ENCODE measurements at places on chromosomes 5 and 9.
A peak's percentile ranks its signal among the peaks of the same experiment; 100 is the strongest.

DNA sequence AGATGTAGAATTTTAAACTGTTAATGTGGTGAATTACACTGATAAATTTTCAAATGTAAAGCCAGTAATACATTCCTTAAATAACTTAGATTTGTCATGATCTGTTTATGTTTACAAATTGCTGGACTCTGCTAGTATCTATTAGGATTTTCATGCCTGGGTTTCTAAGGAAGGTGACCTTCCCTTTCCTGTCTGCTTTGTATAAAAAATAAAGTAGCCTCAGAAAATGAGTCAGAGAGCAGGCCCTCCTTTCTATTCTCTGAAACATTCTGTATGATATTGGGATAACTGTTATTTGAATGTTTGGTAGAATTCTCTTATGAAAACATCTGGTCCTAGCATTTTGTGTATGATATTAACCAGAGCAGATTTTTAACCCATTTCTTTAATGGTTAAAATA lies 255.3 kb downstream of the SYK start:
- no peaks in the 10 kb centered on the region for H3K36me3 ChIP-seq
- DNase-seq, result no peak
- no peak overlapping the region for H3K27ac ChIP-seq
- no peaks in the 10 kb centered on the region for H3K27me3 ChIP-seq
- peaks cover 13% of the 10 kb centered on the region for H3K4me1 ChIP-seq
- no peak overlapping the region for H3K4me3 ChIP-seq

DNA sequence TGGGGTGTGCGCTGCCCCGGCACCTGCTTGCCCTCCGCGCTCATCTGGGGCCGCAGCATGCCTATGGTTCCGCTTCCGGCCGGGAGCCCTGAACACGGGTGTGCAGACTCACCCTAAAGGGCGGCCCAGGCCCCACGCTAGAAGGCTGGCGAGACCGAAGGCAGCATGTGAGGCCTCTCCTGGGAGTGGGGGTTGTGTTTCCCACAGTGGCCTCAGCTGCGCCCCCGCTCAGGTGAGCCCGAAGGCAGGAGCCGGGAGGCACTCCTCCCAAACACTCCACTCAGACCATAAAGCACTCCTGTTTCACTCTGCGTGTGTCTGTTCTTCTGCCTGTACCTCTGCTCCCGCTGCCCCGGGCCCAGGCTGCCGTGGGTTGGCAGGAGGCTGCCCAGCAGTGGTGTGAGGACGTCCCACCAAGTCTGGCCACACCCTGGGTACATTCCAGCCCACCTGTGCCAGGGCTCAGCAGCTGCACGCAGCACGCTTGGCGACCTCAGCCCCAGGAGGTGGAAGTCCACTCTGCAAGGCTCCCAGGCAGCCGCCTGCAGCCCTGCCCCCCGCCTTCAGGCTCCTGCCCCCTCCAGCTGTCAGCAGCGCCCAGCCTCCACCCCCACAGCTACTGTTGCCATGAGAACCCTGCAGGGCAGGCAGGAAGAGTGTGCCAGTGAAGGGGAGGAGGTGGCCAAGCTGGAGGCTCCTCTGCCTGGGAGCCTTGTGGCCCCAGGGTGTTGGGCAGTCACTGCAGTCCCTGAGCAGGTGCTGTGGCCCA lies 1.2 kb upstream of the AJM1 start:
- peaks cover 3% of the 10 kb centered on the region for H3K36me3 ChIP-seq
- no peak overlapping the region for H3K27ac ChIP-seq
- no peaks in the 10 kb centered on the region for H3K27me3 ChIP-seq
- H3K4me1 ChIP-seq, result no peaks in the 10 kb centered on the region
- H3K4me3 ChIP-seq, result peak overlapping the region; percentile 8

- no peaks in the 10 kb centered on the region for H3K36me3 ChIP-seq
- no peaks in the 10 kb centered on the region for H3K27me3 ChIP-seq
- no peak for DNase-seq
- H3K27ac ChIP-seq, result no peak overlapping the region
- H3K4me1 ChIP-seq, result peaks cover 2% of the 10 kb centered on the region
- H3K4me3 ChIP-seq, result no peak overlapping the region
Observed at GRCh38 chr5:33969572-33970452, 14.7 kb downstream of the SLC45A2 start.

- H3K36me3 ChIP-seq, result peaks cover 12% of the 10 kb centered on the region
- no peak for DNase-seq
- H3K27ac ChIP-seq, result peak overlapping the region; percentile 96
- H3K4me3 ChIP-seq, result peak overlapping the region; percentile 95
Observed at GRCh38 chr5:75510417-75510835, 1.0 kb downstream of the CERT1 start.

DNA sequence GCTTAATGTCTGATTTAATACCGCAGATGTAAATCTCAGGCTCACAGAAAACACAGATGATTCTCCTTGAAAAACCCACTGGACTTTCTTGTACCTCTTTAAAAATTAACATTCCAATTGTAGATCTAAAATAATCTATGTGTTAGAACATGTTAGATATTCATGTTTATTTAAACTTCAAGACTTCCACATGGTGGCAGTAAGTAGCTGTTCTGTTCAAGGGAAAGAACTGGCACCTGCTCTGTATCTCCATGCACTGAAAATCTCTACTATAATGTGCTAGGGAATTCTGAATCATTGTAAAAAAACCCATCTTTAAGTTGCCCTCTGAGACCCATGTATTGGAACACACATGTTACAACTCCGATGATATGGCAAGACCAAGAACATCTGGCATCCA lies 366.9 kb downstream of the DMRTA1 start:
- no peak overlapping the region for H3K27ac ChIP-seq
- no peaks in the 10 kb centered on the region for H3K36me3 ChIP-seq
- DNase-seq, result no peak
- H3K4me3 ChIP-seq, result no peak overlapping the region
- H3K4me1 ChIP-seq, result no peaks in the 10 kb centered on the region

DNA sequence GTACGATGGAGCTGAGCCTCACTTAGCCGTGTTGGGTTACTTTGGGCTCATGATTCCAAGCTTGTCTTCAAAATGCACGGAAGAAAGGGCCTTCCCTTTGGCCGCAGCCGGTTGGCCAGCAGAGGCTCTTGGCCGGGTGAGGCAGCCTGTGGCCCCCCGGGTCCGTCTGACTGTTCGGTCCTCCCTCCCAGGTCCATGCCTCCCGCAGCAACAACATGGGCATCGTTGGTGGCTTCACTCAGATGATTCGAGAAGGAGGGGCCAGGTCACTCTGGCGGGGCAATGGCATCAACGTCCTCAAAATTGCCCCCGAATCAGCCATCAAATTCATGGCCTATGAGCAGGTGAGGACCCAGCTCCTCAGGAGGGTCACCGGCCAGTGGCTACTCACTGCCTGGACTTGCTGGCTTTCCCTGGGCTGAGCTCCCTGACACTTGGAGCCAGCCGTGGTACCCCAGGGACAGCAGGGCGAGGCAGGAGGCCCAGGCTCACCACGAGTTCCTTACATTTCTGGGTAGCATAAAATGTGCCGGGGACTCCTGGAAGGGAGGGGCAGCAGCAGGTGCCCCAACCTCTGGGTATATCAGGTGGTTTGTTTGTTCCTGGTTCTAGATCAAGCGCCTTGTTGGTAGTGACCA lies 21.9 kb downstream of the PTGES2 start:
- no peaks in the 10 kb centered on the region for H3K27me3 ChIP-seq
- H3K27ac ChIP-seq, result no peak overlapping the region
- no peak for DNase-seq
- H3K36me3 ChIP-seq, result peaks cover 25% of the 10 kb centered on the region

DNA sequence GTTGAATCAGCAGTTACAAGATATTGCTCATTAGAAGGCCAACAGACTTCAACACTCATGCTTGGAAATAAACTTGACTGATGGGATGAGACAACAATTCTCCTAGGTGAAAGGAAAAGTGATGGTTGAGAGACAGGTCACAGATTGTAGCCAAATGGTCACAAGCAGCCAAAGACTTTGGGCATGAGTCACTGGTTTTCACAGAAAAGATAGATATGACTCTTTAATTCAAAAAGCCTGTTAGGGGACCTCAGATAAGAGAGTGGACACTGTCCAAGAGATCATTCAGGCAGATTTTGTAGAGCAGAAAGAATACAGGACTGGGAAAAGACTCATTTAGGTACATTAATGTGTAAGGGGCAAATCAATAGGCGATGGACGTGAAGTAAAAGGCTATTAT lies 982.5 kb downstream of the MAT2B start:
- H3K4me3 ChIP-seq, result no peak overlapping the region
- DNase-seq, result no peak
- no peaks in the 10 kb centered on the region for H3K36me3 ChIP-seq

- H3K36me3 ChIP-seq, result no peaks in the 10 kb centered on the region
- H3K4me1 ChIP-seq, result no peaks in the 10 kb centered on the region
- no peak overlapping the region for H3K4me3 ChIP-seq
- DNase-seq, result no peak
- H3K27ac ChIP-seq, result no peak overlapping the region
Observed at GRCh38 chr5:14071433-14071832, 71.7 kb upstream of the TRIO start.

DNA sequence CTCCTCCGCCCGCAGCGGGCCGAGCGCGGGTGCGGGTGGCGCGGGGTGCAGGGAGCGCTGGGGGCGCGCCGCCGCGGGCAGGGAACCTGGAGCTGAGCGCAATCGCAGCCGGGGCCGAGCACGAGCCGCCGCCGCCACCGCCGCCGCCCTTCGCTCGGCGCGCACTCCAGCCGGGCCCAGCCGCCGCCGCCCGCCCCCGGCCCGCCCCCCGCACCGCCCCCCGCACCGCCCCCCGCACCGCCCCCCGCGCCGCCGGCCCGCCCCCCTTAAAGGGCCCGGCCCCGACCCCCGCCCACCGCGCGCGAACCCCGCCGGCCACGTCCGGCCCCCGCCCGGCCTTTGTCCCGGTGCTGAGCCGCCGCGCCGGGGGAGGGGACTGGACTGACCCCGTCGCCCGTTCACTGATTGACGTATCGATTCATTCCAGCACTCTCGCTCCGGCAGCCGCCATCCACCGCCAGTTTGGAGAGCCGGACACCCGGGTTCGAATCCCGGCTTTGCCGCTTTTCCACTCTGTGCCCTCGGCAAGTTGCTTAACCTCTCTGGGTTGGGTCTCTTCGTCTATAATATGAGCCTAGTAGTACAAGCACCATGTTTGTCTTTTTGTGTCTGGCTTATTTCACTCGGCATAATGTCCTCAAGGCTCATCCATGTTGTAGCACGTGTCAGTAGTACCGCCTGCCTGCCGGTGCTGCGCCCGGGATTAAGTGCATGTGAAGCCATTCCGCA lies at the start of gene SH3PXD2B:
TSS of gene SH3PXD2B (minus strand) at position 168 of the 729 bp plus-strand sequence. CDS start 173 bp downstream, outside the sequence.
- peaks cover 4% of the 10 kb centered on the region for H3K36me3 ChIP-seq
- H3K4me1 ChIP-seq, result peaks cover 15% of the 10 kb centered on the region
- no peak within 1 kb of the TSS for H3K27ac ChIP-seq

GRCh38 chr9:137434498-137435380 lies 6.4 kb downstream of the ENTPD8 start:
- H3K27me3 ChIP-seq, result peaks cover 9% of the 10 kb centered on the region
- no peak overlapping the region for H3K27ac ChIP-seq
- H3K36me3 ChIP-seq, result no peaks in the 10 kb centered on the region
- no peak for DNase-seq

- H3K36me3 ChIP-seq, result peaks cover 2% of the 10 kb centered on the region
- DNase-seq, result no peak
- no peak overlapping the region for H3K4me3 ChIP-seq
- peaks cover 5% of the 10 kb centered on the region for H3K27me3 ChIP-seq
Observed at GRCh38 chr9:130897105-130897751, 616 bp upstream of the QRFP start.

- no peak overlapping the region for H3K27ac ChIP-seq
- no peaks in the 10 kb centered on the region for H3K36me3 ChIP-seq
- H3K27me3 ChIP-seq, result peaks cover 12% of the 10 kb centered on the region
- H3K4me3 ChIP-seq, result no peak overlapping the region
- no peaks in the 10 kb centered on the region for H3K4me1 ChIP-seq
- DNase-seq, result no peak
Observed at GRCh38 chr9:107138261-107138992, 144.7 kb upstream of the RAD23B start.

GRCh38 chr5:171623107-171623506 lies 162.5 kb upstream of the SMIM23 start:
- no peak overlapping the region for H3K4me3 ChIP-seq
- no peak for DNase-seq
- no peak overlapping the region for H3K27ac ChIP-seq

GRCh38 chr9:95769473-95769872 lies 106.0 kb upstream of the ERCC6L2 start:
- no peaks in the 10 kb centered on the region for H3K4me1 ChIP-seq
- no peak overlapping the region for H3K27ac ChIP-seq
- H3K36me3 ChIP-seq, result no peaks in the 10 kb centered on the region
- DNase-seq, result no peak
- H3K27me3 ChIP-seq, result peaks cover 10% of the 10 kb centered on the region

- H3K4me1 ChIP-seq, result no peaks in the 10 kb centered on the region
- no peak overlapping the region for H3K27ac ChIP-seq
- H3K36me3 ChIP-seq, result no peaks in the 10 kb centered on the region
- H3K27me3 ChIP-seq, result peaks cover 13% of the 10 kb centered on the region
- no peak overlapping the region for H3K4me3 ChIP-seq
Observed at GRCh38 chr5:43215073-43215631, 23.1 kb downstream of the NIM1K start.

DNA sequence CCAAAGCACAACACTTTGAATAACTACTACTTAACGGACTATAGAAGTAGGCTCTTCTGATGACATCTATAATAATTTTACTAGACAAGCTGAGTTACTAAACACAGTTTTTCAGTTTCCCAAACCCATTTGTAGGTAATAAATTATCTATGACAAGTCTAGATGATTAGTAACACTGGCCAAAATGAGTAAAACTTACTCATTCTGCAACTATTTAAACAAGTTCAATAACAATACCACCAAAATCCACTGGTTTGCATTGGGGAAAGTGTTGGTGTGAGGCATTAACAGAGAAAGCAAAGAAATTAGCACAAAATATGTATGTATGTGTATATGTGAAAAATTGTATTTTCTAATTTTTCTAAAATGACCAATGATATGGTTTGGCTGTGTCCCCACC lies 119.3 kb downstream of the NR2F1-AS1 start:
- DNase-seq, result no peak
- H3K4me1 ChIP-seq, result no peaks in the 10 kb centered on the region
- no peak overlapping the region for H3K27ac ChIP-seq
- H3K27me3 ChIP-seq, result no peaks in the 10 kb centered on the region

DNA sequence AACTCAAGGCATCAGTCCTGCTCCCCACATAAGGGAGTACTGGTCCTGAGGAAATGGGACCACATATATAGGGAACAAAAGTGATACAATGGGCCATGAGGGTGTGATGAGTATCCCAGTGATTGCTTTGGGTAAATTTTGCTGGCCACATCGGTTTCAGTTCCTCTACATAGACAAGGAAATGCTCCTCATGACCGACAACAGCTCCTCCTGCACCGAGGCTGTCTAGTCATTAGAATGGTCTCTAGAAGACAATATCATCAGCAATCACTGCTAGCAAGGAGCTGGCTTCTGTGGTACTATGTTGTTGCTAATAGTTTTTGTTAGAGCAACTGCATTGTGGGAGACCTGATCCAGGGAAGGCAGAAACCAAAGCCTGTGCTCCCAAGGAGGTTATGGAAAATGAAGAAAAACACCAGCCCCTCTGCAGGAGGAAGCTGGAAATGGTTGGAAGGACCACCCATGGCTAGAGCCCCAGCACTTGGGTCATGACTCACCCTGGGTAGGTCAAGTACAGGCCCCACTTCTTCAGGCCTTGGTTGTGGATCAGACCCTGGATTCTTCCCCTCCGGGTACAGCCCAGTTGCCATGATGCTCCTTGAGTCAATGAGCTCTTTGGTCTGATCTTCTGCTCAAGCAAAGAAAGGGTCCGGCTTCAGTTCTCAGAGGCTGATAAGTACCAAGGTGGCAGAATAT lies 3.4 kb upstream of the CTSL start:
- no peaks in the 10 kb centered on the region for H3K4me1 ChIP-seq
- no peak overlapping the region for H3K27ac ChIP-seq
- peaks cover 7% of the 10 kb centered on the region for H3K27me3 ChIP-seq
- H3K4me3 ChIP-seq, result no peak overlapping the region

Data from memory B cell (primary cell).